ENCODE measurements at places on chromosomes 12 and 14.

- DNase-seq = no peak
Observed at GRCh38 chr12:40216516-40217288, 8.1 kb upstream of the LRRK2 start.

- DNase-seq = no peak
Observed at GRCh38 chr12:45611061-45611460, 118.4 kb upstream of the ARID2 start.

- no peak for DNase-seq
Observed at GRCh38 chr12:106987846-106988245, 900 bp upstream of the MTERF2 start.

GRCh38 chr14:68140076-68140741 is 320.6 kb downstream of the RAD51B start:
- DNase-seq = peak; percentile 38

GRCh38 chr14:102012336-102012735 is 48.0 kb downstream of the DYNC1H1 start:
- no peak for DNase-seq

DNA sequence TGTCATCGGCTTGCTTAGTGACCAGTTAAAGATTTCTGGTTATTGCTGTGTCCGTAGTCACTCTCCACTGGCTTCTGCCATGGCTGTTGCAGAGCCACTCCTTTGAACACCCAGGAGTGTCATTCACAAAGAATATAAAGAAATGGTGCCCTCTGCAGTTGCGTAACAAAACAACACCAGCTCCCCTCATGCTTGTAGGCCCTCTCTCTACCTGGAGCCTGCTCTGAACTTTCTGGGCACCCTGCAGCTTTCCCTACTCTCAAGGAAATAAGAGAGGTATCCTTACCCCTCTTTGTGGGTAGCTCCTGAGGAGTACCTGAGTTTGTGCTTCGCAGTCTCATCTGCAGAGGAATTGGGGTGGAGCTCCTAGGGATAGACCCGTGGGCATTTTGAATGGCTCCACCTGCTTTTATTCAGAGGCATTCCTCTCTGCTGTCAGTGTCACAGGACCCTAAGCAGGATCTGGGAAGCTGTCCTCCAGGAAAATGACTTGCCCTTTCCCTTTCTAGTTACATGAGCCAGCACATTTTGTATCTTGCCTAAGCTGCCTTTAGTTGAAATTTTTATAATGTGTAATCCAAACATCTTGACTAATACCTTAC is 97.2 kb upstream of the TMEM260 start:
- DNase-seq = peak; percentile 59

DNA sequence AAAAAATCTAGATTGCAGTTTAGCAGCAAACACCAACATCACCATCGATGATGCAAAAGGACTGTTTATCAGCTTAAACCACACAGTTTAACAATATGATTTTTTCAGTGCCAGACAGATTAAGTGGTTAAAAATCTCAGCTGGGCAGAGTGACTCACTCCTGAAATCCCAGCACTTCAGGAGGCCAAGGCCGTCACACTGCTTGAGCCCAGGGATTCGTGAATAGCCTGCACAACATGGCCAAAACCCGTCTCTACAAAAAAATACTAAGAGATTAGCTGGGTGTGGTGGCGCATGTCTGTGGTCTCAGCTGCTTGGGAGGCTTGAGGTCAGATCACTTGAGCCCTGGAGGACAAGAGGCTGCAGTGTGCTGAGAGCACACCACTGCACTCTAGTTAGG is 8.9 kb downstream of the RSRC2 start:
- no peak for DNase-seq

GRCh38 chr12:5222011-5222461 is 178.4 kb downstream of the KCNA5 start:
- DNase-seq = peak; percentile 73

DNA sequence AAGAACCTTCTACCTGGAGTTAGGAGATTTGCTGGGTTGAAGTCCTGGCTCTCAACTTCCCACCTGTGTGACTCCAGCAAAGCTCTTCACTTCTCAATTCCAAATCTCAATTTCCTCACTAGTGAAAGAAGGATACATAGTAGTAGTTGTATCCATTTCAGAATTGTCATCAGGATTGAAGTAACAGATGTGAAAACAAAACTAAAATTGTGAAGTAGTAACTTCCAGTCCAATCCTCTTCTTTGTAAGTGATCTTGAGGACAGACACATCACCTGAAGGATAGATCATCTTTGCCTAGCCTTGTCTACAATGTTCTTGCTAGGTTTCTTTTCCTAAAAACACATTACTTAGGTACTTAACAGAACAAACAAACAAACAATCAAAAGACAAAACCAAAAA is 1.2 kb upstream of the LRRK2 start:
- DNase-seq = no peak

GRCh38 chr12:32031109-32031508 is 71.9 kb downstream of the RESF1 start:
- DNase-seq = no peak

DNA sequence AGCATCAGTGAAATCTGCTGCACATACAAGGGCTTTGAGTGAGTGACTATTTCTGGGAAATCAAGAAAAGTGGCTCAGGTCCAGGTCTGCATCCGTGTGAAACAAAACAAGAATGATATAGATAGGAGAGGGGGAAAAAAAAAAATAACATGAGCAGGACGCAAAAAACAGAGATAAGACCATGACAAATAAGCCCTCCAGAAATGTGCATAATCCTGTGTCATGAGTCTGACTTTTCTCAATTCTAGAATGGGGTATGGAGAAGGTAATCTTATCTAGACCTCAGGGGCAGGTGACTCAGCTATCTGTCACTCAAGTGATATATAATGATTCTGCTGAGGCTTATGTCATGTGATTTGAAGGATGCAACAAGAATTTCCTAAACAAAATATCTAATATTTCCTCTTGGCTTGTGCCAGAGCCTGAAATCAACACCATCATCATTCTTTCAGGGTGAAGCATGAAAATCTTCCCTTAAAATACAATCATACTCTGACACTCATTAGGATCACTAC is 250.0 kb downstream of the PHLDA1 start:
- no peak for DNase-seq

DNA sequence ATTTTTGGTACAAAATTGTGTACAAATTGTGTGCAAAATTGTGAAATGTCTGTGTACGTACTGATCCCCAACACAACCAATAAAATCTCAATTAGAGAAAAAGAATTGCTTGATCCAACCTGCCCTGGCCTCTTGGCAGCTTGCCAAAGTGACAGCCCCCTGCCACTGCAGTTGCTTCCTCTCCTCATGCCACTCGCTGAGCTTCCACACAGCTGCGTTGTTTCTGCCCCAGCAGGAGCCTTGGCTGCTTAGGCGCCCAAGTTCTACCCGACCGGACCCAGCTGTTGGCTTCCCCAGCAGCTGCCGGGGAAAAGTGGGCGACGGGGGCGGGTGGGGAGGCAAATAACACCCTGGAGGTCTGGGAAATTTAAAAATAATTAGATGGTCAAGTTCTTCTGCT is 171.8 kb upstream of the ATF7IP start:
- no peak for DNase-seq

DNA sequence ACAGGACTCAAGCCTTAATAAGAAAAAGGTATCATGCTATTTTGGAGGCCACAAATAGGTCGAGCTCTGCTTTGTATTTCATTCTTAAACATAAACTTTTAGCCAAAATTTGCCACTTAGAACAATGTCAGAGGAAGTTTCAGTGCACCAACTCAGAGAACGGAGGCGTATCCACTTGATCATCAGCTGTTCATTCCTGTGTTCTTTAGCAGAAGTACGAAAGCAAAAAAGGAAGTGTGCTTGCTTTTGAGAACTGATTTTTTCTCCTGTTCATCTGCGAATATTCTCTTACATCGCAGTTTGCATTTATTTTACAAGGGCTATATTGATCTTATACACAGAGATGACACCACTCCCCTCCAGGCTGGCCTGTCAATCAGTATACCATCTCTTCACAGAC is 188.6 kb upstream of the SOX5 start:
- no peak for DNase-seq

DNA sequence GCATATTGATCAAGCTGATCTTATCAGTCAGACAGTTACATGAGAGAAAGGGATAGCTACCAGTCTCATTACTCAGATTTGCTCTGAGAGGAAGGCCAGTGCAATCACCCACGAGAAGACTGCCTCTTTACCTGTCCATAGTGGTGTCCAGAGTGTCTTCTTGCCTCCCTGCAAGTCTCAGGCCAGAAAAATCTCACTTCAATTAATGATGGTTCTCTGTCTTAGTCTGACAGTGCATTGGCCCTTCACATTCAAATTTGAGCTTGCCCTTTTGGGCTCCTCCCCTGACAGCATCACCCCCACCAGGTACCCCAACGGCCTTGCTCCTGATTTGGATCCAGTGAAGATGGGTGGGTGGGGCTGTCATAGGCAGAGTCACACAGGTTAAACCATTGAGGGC is at the start of gene AICDA:
Gene AICDA (minus strand): TSS at position 231 of the 400 bp plus-strand sequence. CDS start 92 bp downstream, at position 139.
- DNase-seq = no peak

GRCh38 chr12:84058136-84058535 is 854.5 kb downstream of the SLC6A15 start:
- DNase-seq = no peak

- no peak for DNase-seq
Observed at GRCh38 chr12:12010277-12011039, 60.3 kb upstream of the BCL2L14 start.

DNA sequence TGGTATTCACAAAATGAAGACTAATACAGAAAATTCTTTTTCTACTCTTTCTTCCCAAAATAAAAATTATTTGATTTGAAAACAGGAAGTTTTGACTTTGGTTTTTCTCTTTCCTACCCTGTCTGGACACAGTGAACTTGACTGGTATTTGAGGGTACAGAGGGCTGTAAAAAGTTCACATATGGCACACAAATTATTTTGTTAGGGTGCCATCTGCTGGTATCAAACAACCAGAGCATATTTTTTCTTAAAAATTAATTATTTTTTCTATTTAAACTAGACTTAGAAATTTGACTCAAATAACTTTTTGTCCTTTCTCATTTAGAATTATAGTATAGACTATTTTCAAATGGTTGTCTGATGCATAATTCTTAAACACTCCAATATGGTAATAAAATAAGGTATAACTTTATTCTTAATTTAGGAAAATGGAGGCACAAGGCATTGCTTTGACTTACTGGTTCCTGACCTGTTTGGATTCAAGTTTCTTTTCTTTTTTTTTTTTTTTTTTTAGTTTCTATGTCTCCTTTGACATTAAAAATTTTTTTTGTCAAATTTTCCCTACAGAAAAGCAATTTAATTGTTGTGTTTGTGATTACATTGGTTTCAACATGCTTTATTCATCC is 390.6 kb downstream of the PRKD1 start:
- no peak for DNase-seq

DNA sequence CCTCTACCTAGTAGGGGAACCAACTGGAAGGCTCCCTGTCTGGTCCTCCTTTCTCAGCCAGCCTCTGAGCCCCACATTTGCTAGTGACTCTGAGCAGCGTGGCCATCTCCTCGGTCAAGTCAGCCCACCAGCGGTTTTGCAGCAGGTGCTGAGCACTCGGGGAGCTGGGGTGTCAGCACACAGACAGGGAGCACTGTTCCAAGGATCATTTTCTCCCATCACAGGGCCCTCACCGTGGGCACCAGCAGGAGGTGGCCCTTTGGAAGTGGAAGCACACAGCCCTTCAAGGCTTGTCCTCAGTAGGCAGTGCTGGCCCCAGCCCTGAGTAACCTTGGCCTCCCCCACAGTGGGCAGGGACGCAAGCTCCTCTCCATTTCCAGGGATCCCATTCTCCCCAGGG is 24.1 kb upstream of the EML1 start:
- no peak for DNase-seq

GRCh38 chr12:6965714-6966113 is 4.8 kb downstream of the PHB2 start:
- DNase-seq = no peak

GRCh38 chr12:12166751-12167150 is 96.0 kb downstream of the BCL2L14 start:
- DNase-seq = no peak

DNA sequence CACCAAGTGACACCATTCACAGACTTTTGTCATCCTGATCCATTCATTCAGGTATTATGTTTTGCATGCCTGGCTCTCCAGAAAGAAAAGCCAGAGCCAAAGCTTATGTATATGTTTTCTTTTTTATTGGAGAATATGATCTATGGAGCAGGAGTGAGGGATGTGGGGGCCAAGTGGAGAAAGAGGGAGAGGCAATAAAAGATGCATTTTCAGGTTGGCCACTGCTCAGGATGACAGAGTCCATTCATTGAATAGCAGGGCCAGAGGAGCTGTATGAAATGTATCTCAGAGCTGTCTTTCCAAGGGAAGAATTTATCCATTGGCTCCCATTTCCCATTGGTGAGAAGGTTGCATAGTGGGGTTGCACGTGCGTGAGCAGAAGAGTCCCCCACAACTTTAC is 416.1 kb downstream of the ATP23 start:
- DNase-seq = no peak

GRCh38 chr14:37834275-37834674 is 238.8 kb downstream of the TTC6 start:
- DNase-seq = no peak

- no peak for DNase-seq
Observed at GRCh38 chr12:114063435-114063834, 97.3 kb upstream of the RBM19 start.

DNA sequence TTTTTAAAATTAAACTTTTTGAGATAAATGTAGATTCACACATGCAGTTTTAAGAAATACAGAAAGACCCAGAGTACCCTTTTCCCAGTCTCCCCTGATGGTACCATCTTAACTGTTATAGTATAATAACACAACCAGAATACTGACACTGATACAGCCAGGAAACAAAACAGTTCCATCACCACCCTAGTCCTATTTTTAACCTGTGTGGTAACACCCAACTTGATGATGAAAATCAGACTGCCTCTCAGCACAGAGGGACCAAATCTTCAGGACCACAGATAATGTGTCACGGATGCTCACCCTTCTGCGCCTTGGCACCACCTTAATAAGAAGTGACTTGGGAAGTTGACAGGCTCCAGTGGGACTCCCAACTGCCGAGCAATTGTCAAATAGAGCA is 18.1 kb downstream of the FBXO21 start:
- DNase-seq = no peak

- DNase-seq = no peak
Observed at GRCh38 chr12:86660488-86661147, 404.4 kb upstream of the MGAT4C start.

GRCh38 chr12:117563007-117563406 is 201.6 kb upstream of the NOS1 start:
- DNase-seq = no peak

DNA sequence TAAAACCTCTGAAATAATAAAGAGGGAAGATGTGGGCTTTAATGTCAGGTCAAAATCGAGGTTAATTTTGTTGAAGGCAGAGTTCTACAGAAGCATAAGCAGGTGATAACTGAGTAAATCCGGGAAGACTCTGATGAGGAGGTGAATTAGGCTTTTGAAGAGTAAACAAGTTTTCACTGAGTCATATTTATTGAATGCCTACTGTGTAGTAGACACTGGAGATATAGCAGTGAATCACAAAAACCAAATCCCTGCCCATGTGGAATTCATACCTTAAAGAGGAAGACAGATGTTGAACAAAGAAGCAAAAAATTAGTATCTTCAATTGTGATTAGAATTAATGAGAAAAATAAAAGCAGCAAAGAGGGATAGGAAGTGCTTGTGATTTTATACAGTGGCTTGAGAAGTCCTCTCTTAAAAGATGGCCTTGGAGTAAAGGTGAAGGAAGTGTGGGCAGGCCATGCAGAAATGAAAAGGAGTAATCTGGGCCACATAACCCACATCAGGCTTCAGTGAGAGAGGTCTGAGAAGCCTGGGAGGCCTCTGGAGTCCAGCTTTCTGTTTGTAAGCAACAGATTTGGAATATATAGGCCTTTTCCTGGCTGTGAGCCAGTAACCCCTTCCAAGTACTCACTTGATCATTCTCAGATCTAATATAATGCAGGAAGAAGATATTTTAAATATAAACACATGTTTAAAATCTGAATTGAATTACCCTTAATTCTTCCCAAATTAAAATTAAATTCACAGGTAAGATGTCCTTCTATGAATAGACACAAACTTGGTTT is 46.7 kb downstream of the BHLHE41 start:
- no peak for DNase-seq
